ENCODE measurements at places on chromosomes 16 and 17.

DNA sequence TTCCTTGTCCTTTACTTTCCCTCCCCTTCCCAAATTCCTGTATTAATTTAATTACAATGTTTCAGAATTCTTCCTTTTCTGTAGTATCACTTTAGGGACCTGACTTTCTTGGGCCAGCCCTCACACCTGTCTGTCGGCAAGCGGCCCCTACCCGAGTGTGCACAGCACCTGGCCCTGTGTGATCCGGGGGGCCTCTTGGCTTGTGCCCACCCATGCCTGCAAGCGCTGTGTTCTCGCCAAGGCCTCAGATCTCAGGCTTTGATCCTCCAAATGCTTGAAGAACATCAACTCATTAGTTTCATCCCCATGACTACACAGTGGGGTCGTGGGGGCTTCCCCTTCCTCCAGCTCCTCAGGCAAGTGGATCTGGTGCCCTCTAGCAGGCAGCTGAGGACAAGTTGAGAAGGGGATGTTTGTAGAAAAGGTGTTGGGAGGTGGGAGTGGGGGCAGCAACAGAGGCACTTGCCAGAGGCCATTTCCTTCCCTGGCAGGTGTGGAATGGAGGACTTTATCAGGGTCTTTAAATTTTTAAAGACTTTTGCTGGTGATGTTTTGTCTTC is 15.7 kb upstream of the CDH3 start:
- no peak for DNase-seq

DNA sequence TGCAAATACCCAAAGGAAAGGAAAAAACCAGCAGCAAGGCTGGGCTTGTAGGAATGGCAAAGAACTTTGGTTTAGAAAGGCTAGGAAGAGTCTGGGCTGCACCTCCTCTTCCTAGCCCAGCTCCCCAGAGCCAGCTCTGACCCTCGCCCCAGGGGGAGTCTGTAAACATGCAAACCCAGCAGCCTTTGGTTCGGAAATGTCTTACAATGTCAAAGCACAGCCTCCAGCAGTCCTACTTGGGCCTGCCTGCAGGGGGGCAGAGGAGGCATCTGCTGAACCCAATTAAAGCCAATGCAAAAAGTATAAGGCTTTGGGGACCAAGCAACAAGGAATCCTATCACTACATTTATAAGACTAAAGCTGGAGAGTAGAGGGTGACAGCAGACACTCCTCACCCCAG is 5.0 kb upstream of the FTSJ3 start:
- DNase-seq: no peak

- DNase-seq: no peak
Measured at GRCh38 chr17:49369760-49370159, 7.7 kb upstream of the ZNF652 start.

GRCh38 chr17:39769974-39770587 is 32.3 kb downstream of the GRB7 start:
- DNase-seq: no peak

DNA sequence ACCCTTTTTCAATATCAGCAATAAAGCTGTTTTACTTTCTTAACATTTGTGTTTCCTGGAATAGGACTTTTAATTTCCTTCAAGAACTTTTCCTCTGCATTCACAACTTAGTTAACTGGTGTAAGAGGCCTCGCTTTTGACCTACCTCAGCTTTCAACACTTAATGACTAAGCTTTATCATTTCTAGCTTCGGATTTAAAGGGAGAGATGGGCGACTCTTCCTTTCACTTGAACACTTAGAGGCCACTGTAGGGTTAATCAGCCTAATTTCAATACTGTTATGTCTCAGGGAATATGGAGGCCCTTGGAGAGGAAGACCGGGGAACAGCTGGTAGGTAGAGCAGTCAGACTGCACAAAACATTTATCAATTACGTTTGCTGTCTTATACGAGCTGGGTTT is 4.7 kb downstream of the SYNRG start:
- no peak for DNase-seq

DNA sequence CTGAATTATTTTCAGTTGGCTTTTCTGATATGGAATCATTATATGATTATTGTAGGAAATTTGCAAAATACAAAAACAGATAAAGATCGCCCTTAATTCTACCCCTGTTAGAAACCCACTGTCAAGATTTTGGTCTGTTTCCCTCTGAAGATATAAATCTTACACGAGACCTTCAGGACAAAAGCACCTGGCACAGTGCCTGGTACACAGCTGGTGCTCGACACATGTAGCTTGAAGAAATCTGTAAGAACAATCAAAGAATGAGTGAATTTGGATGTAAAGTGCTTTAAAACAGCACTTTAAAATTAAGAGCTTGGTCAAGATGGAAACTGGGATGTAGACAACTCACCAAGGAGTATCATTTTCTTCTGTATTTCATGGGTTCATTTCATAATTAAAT is 181.1 kb downstream of the C16orf78 start:
- DNase-seq: no peak

All from skeletal muscle cell (primary cell).